ENCODE measurements at places on chromosomes 7 and 10. TPM values are rescaled to one million over a fixed set of nuclear protein-coding genes. Genes with fewer than 3 reads are reported as not detected.

DNA sequence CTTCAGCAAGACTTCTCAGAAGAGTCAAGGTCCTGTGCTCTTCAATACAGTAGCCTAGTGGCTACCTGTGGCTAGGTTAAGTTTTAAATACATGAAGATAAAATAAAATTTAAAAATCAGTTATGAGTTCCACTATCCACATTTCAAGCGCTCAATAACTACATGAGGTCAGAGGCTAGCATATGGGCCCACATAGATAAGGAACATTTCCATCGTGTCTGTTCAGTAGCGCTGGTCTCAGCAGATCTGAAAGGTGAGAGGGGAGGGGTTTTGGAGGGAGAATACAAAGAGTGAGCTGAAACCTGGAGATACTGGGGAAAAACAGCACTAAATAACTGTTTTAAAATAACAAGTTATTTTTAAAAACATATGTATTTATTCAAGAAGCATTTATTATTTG lies 219.0 kb downstream of the TRIL start:
- DNase-seq, result no peak

GRCh38 chr10:58260334-58260733 lies 7.4 kb downstream of the IPMK start:
- DNase-seq, result no peak

- no peak for DNase-seq
These were observed 118.9 kb upstream of the NRP1 start for GRCh38 chr10:33453081-33454025.

GRCh38 chr7:6648815-6649104 lies 11.6 kb downstream of the ZNF316 start:
- DNase-seq, result no peak

GRCh38 chr10:108904163-108904838 lies 1019.0 kb downstream of the XPNPEP1 start:
- DNase-seq, result no peak

- no peak for DNase-seq
These were observed 56.0 kb downstream of the NKX6-2 start for GRCh38 chr10:132729810-132730572.

The NHLRC2 gene
- total RNA-seq, result 36.4 TPM

The PAPOLB gene
- 0.10 TPM for total RNA-seq

The LRRC18 gene
- total RNA-seq, result not detected
